ENCODE measurements at places on chromosomes 11 and 22. TPM values are rescaled to one million over a fixed set of nuclear protein-coding genes. Genes with fewer than 3 reads are reported as not detected.

Gene WNT7B
- not detected for total RNA-seq

Gene RHOD
- total RNA-seq, result 28.7 TPM

DNA sequence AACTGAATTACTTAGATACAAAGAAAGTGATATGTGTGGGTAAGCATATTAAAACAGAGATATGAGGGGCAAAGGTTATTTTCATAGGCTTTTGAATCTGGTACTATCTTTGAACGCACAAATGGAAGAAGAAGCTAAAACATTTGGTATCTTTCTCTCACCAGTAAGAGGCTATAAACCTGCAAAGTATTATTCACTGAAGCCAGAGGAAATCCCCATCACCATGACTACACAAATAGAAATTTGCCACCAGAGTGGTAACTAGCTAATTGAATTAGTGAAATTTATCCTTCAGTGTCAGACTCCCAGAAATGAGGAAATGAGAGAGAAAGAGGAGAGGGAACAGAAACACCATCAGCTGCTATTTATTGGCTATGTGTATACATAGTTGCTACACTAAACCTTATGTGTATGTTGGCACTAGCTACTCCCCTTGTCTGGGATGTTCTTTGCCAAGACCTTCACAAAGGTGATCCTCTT lies 503.4 kb downstream of the DLG2 start:
- no peaks in the 10 kb centered on the region for H3K27me3 ChIP-seq
- no peak overlapping the region for H3K4me3 ChIP-seq
- no peak for DNase-seq
- no peak overlapping the region for H3K27ac ChIP-seq
- no peaks in the 10 kb centered on the region for H3K4me1 ChIP-seq

Gene USP2
- total RNA-seq, result not detected

Gene XKR3
- total RNA-seq, result not detected

Gene PLEKHB1
- not detected for total RNA-seq

Gene DENND6B
- 3.3 TPM for total RNA-seq

DNA sequence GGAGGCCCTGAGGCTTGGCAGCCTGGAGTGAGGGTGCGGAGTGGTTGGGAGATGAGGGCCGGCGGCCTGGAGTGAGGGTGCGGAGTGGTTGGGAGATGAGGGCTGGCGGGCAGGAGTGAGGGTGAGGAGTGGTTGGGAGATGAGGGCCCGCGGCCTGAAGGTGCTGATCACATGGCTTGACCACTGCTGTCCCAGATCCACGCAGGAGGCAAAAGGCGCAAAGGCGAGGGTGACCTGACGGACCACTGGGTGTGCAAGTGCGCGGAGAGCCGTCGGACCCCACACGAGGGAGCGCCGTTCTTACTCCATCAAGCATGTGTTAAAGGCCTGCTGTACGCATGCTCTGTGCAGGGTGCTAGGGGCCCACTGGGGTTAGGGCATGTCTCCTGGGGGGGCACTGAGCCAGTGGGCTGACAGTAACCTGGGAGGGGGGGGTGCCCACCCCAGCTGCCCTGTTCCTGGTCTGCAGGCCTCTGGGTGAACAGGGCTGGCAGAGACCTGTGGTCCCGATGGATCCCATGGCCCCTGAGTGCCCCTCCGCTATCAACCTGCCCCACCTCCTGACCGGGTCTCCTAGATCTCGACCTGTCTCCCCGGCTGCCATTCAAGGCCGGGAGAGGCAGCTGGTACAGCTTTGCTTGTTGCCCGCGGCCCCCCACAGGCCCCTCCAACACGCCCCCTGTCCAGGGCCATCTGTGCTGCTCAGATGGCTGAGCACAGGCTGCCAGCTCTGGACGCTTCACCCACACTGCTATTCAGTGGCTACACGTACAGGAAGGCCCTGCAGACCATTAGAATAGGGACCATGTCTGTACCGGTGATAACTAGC lies 21.1 kb downstream of the MRGPRD start:
- H3K4me3 ChIP-seq, result no peak overlapping the region
- DNase-seq, result no peak
- no peaks in the 10 kb centered on the region for H3K36me3 ChIP-seq

Gene INPP5J
- total RNA-seq, result 0.13 TPM

DNA sequence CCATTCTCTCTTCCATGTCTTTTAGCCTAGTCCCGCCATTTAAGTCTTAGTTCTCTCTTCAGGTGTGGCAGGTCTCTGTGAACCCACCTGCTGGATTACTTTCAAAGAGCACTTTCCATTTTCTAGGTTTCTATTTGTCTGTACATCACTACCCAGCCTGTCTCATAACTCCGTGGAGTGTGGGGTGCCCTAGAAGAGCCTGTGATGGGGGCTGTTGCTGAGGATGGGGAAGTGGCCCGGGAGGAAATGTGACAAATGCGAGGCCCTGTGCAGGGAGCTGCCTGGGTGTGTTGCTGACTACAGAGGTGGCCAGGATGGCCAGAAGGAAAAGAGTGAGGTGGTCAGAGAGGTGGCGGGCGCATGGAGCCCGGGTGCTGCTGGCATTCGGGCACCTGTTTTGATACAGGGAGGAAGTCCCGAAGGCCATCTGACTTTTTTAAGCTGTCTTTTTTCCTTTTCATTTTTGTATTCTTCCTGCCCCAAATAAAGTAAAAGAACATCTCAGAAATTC lies 10.7 kb downstream of the DGCR8 start:
- no peak for DNase-seq
- H3K27me3 ChIP-seq, result no peaks in the 10 kb centered on the region
- H3K27ac ChIP-seq, result peak overlapping the region; percentile 68
- H3K4me3 ChIP-seq, result no peak overlapping the region
- H3K36me3 ChIP-seq, result peaks cover 50% of the 10 kb centered on the region

Gene SAA2
- total RNA-seq, result not detected

- H3K36me3 ChIP-seq, result no peaks in the 10 kb centered on the region
- no peak overlapping the region for H3K4me3 ChIP-seq
- H3K27me3 ChIP-seq, result peaks cover 13% of the 10 kb centered on the region
- H3K27ac ChIP-seq, result no peak overlapping the region
Observed at GRCh38 chr11:134289167-134289566, 13.0 kb downstream of the GLB1L3 start.

- H3K36me3 ChIP-seq, result no peaks in the 10 kb centered on the region
- peak; percentile 2 for DNase-seq
- H3K4me1 ChIP-seq, result no peaks in the 10 kb centered on the region
- no peak overlapping the region for H3K27ac ChIP-seq
- no peaks in the 10 kb centered on the region for H3K27me3 ChIP-seq
Observed at GRCh38 chr11:22807855-22808570, 21.6 kb downstream of the SVIP start.

- H3K27me3 ChIP-seq, result peaks cover 33% of the 10 kb centered on the region
- no peak for DNase-seq
- no peak overlapping the region for H3K27ac ChIP-seq
- no peak overlapping the region for H3K4me3 ChIP-seq
- H3K4me1 ChIP-seq, result no peaks in the 10 kb centered on the region
Observed at GRCh38 chr11:123672568-123672967, 18.1 kb upstream of the SCN3B start.

DNA sequence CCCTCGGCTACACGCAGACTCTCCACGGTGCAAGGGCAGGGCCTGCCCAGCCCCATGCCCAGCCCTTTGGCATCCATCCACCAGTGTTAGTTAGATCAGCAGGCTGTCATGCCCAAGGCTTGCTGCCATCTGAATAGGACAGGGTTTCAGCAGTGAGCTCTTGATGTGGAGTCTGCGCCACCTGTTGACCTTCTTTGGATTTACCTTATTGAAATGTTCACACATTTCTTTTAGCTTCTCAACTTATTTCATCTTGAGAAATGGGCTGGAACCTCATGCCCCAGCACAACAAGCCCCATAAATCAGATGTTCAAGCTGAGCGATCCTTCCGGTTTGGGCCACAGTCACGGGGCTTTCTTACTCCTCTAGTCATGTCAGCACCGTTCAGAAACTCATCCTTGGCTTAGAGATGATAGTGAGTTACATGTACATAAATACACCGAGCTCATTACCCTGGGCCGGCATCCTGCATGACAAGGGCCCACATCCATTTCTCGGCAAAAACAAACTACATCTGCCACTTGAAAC lies 61.7 kb downstream of the PARVB start:
- DNase-seq, result peak; percentile 90
- H3K4me1 ChIP-seq, result peaks cover 36% of the 10 kb centered on the region
- H3K27ac ChIP-seq, result peak overlapping the region; percentile 58
- no peaks in the 10 kb centered on the region for H3K27me3 ChIP-seq
- H3K36me3 ChIP-seq, result no peaks in the 10 kb centered on the region

GRCh38 chr11:28919194-28919593 lies 811.0 kb downstream of the METTL15 start:
- no peaks in the 10 kb centered on the region for H3K27me3 ChIP-seq
- peak; percentile 9 for DNase-seq
- H3K36me3 ChIP-seq, result no peaks in the 10 kb centered on the region
- H3K4me3 ChIP-seq, result no peak overlapping the region
- H3K4me1 ChIP-seq, result 0 out of 2 replicates have a peak, but pooled peaks cover 3% of the 10 kb centered on the region

GRCh38 chr11:95138448-95138847 lies 48.8 kb downstream of the ENDOD1 start:
- no peak overlapping the region for H3K27ac ChIP-seq
- no peaks in the 10 kb centered on the region for H3K27me3 ChIP-seq
- H3K4me1 ChIP-seq, result peaks cover 38% of the 10 kb centered on the region
- H3K4me3 ChIP-seq, result no peak overlapping the region
- peak; percentile 54 for DNase-seq

Gene KRTAP5-11
- total RNA-seq, result not detected

DNA sequence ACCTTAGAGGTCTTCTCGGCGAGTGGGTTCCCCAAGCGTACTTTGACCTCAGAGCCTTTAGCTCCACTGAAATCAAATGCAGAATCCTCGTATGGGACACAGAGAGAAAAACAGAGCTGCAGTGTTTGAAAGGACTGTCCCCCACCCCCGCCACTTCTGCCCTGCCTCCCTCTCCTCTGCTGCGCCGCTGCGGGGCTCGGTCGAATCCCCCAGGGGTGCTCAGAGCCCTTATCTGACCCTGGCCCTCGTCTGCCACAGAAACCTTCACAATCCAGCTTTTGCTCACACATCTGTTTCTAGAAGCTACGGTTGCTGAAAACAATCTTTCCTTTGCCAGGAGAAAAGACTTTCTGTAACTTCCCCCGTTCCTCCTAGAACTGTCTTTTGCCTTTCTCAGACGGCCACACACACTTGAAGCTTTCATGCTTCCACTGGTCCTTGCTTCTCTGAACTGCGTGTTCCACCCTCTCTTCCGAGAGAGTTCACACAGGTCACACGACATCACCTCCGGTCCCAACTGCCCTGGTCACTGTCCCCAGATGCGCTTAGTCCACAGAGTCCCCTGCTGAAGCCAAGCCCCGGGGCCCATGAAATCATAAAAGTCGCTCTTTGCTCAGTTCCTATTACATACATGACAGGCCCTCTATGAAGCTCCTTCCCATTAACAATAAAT lies 3.7 kb downstream of the SMIM35 start:
- DNase-seq, result no peak
- H3K4me1 ChIP-seq, result no peaks in the 10 kb centered on the region
- H3K36me3 ChIP-seq, result no peaks in the 10 kb centered on the region
- no peak overlapping the region for H3K4me3 ChIP-seq
- H3K27me3 ChIP-seq, result peaks cover 7% of the 10 kb centered on the region

- H3K27me3 ChIP-seq, result no peaks in the 10 kb centered on the region
- H3K36me3 ChIP-seq, result no peaks in the 10 kb centered on the region
- DNase-seq, result no peak
- H3K4me3 ChIP-seq, result no peak overlapping the region
Observed at GRCh38 chr22:37404091-37404490, 23.2 kb downstream of the ELFN2 start.

Gene TRPM5
- not detected for total RNA-seq

DNA sequence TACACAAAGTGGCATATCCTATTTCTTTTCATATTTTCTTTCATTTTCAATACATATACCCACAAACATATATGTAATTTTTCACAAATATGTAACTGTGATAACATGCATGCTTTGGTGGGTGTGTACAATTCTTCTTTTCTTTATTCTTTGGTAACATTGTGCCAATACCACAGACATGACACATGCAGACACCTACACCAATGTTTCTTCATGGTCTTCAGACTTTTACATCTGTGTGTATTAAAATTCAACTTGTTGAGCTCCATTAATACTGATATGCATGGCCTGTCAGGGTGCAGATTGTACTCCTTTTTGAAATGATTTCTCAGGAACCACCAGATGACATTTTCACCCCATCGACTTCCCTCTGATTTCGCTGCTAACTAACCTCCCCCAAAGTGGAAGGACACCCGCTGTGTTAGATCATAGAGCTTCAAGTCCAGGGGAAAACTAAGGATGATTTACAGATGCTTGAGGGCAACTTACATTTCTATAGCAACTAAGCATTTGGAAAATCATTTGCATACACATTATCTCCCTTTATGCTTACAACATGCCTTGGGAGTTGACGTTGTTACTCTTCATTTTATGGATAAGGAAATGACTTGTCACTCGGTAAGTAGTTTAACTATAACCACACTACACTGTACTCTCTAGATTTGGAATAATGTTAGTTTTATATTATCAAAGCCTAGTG lies 10.5 kb upstream of the PANX3 start:
- DNase-seq, result no peak
- no peak overlapping the region for H3K27ac ChIP-seq
- no peak overlapping the region for H3K4me3 ChIP-seq
- no peaks in the 10 kb centered on the region for H3K36me3 ChIP-seq
- peaks cover 13% of the 10 kb centered on the region for H3K4me1 ChIP-seq

GRCh38 chr11:6632116-6633073 lies 13.2 kb upstream of the TPP1 start:
- no peak for DNase-seq
- no peaks in the 10 kb centered on the region for H3K36me3 ChIP-seq
- H3K4me3 ChIP-seq, result no peak overlapping the region
- no peak overlapping the region for H3K27ac ChIP-seq

Gene BACE1
- 40.5 TPM for total RNA-seq

DNA sequence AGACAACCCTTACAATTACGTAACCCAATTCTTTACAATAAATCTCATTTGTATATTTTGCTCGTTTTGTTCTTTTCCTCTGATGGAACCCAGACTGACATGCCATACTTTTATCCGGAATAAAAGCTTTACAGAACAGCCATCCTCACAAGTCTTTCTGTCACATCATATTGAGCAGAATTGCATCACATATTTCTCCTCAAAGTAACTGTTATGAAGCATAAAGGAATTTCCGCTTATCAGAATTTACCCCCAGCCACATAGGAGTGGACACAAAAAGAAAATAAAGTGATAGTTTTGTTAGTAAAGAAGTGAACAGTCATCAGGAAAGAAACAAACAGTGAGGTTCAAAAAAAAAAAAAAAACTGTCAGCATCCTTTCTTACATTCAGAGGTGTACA lies 539.5 kb upstream of the LUZP2 start:
- no peak overlapping the region for H3K4me3 ChIP-seq
- H3K36me3 ChIP-seq, result no peaks in the 10 kb centered on the region
- no peak overlapping the region for H3K27ac ChIP-seq
- H3K27me3 ChIP-seq, result no peaks in the 10 kb centered on the region

Gene HEPN1
- total RNA-seq, result not detected

Gene SHISA8
- not detected for total RNA-seq

Gene OR8B3
- not detected for total RNA-seq

GRCh38 chr22:44317886-44318637 lies 5.3 kb upstream of the SHISAL1 start:
- H3K36me3 ChIP-seq, result no peaks in the 10 kb centered on the region
- no peak overlapping the region for H3K27ac ChIP-seq
- H3K4me1 ChIP-seq, result 0 out of 2 replicates have a peak, but pooled peaks cover 4% of the 10 kb centered on the region
- no peaks in the 10 kb centered on the region for H3K27me3 ChIP-seq

- peaks cover 10% of the 10 kb centered on the region for H3K4me1 ChIP-seq
- no peak overlapping the region for H3K4me3 ChIP-seq
- no peak for DNase-seq
- no peaks in the 10 kb centered on the region for H3K36me3 ChIP-seq
- no peak overlapping the region for H3K27ac ChIP-seq
- H3K27me3 ChIP-seq, result no peaks in the 10 kb centered on the region
Observed at GRCh38 chr11:10722307-10722706, 28.7 kb upstream of the CTR9 start.
